ENCODE measurements at places on chromosomes 5 and 9. TPM values are rescaled to one million over a fixed set of nuclear protein-coding genes. Genes with fewer than 3 reads are reported as not detected.

The DPM2 gene
- 8.9 TPM for total RNA-seq

The HAUS6 gene
- total RNA-seq = 11.6 TPM

The SERF1B gene
- total RNA-seq = 25.7 TPM

The CCDC152 gene
- 0.13 TPM for total RNA-seq

DNA sequence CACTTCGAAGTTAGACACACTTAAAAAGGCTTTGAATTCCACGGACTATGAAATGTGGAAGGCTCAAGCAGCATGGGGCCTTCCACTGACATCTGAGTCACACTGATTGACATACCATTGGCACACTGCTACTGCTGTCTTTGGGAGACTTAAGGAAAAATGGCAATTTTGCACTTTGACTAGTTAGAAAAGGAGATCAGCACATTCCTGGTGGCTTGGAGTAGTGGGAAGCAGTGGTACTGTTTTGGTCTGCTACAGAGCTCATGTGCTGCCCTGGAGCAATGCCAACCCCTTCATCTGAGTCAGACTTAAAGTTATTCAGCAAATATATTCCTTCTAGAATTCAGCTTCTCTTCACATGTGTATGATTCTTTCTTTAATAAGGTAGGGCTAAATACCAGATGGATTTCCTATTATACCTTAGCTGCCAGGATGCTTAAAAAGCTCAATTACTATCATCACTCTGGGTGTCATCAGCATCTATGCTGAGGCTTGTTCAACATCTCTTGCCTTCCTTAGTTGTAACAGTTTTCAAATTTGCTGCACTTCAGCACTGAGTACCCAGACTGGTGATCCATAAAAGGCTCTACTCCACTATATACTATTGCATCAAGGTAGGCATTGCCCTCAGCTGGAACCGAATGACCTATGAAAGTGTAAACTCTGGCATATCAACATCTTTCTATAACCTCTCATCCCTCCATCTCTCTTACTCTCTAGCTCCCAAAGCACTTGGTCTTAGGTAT is 42.3 kb upstream of the MOCS2 start:
- peak; percentile 42 for DNase-seq

- no peak for DNase-seq
Measured at GRCh38 chr5:93874491-93874890, 133.1 kb upstream of the POU5F2 start.

GRCh38 chr5:144048259-144048856 is 122.1 kb downstream of the YIPF5 start:
- DNase-seq = no peak

DNA sequence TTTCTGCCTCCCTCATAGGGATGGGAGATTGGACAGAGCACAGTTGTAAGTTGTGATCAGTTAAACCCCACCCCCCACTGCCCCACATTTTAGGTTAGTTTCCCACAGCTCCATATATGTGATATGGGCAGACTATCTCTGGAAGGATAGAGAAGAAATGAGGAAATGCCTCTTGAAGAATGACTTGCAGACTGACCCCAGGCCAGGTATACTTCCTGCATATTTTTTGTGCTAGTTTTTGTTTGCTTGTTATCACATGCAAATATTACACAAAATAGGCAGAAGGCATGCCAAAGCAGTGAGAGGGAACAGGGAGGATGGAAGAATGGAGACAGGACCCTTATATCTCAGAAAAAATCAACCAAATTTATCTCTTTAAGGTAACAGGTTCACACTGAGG is 10.1 kb upstream of the GLRX start:
- no peak for DNase-seq

GRCh38 chr5:54774281-54775170 is 210.9 kb downstream of the ESM1 start:
- no peak for DNase-seq

GRCh38 chr9:135122316-135122715 is 34.8 kb downstream of the OLFM1 start:
- DNase-seq = no peak

- no peak for DNase-seq
Measured at GRCh38 chr9:18493451-18493993, 19.6 kb downstream of the ADAMTSL1 start.

DNA sequence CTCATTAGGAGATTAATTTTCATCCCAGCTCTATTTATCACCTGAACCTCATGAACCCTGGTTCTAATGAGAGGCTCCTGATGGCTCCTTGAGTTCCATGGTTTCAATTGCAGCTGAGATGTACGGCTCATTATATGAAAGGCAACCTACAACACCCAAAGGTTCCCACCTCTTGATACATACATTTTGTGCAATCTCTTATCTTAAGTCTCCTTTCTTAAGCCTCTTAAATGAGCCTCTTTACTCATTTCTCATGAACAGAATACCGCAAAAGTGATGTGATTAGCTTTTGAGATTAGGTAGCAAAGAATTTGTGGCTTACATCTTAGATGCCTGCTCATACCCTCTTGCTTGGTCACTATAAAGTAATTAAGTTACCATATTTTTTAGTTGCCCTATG is 1964.0 kb upstream of the CDH6 start:
- DNase-seq = no peak

DNA sequence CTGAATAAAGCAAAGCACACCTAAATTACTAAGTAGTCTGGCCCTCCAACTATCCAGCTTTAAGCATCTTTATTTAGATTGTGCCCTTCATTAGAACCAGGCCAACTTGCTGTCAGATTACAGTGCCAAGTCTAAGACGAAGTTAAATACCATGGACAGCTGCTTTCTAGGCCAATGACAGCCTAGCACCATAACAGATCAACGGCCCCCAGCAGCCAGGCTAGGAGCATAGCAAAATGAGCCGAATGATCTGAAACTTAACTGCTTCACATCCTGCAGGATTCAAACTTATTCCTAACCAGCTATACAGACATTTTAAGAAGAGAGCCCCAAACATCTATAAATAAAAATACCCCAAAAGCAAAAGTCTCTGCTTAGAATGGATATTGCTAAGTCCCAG is 6.8 kb downstream of the SLC24A2 start:
- peak; percentile 23 for DNase-seq

GRCh38 chr9:84322828-84323227 is 17.7 kb downstream of the SLC28A3 start:
- peak; percentile 17 for DNase-seq

DNA sequence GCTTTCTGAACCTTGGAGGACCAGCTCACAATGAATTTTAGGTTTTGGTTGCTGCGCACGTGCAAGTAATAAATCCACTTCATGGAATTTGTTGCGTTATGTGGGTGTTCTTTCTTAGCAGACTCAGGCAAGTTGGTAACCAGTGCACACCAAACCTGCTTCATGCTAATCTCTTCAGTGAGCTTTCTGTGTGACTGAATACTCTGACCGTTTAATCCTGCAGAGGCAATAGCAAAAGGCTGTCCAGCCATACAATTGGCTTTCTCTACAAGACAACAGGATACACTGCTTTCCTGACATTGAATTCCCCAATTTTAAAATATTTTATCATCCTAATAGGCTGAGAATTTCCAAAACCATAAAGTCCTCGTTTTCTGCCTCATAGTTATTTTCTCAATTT is 10.3 kb downstream of the UGT3A2 start:
- no peak for DNase-seq

- no peak for DNase-seq
Measured at GRCh38 chr9:89887286-89887685, 282.5 kb downstream of the GADD45G start.

- no peak for DNase-seq
Measured at GRCh38 chr5:120396186-120396585, 67.9 kb upstream of the PRR16 start.

DNA sequence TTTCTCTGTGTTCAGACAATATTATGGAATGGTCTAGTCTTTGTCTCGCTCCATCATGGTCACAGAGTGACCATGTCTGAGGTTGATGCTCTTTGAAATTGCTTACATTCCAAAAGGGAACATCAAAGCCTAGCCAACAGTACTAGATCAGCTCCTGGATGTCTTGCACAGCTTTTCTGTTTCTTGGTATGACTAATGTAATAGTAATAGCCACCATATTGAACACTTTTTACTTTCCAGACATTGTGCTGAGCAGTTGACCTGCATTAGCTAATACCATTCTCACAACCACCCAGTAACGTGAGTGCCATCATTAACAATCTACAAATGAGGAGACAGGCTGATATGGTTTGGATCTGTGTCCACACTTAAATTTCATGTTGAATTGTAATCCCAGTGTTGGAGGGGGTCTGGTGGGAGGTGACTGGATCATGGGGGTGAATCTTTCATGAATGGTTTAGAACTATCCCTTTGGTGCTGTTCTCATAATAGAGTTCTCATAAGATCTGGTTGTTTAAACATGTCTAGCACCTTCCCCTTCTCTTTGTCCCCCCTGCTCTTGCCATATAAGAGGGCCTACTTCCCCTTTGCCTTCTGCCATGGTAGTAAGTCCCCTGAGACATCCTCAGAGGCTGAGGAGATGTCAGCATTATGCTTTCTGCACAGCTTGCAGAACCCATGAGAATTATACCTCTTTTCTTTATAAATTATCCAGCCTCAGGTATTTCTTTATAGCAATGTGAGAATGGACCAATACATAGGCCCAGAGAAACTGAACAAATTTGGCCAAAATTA is 577.5 kb upstream of the CLINT1 start:
- no peak for DNase-seq

DNA sequence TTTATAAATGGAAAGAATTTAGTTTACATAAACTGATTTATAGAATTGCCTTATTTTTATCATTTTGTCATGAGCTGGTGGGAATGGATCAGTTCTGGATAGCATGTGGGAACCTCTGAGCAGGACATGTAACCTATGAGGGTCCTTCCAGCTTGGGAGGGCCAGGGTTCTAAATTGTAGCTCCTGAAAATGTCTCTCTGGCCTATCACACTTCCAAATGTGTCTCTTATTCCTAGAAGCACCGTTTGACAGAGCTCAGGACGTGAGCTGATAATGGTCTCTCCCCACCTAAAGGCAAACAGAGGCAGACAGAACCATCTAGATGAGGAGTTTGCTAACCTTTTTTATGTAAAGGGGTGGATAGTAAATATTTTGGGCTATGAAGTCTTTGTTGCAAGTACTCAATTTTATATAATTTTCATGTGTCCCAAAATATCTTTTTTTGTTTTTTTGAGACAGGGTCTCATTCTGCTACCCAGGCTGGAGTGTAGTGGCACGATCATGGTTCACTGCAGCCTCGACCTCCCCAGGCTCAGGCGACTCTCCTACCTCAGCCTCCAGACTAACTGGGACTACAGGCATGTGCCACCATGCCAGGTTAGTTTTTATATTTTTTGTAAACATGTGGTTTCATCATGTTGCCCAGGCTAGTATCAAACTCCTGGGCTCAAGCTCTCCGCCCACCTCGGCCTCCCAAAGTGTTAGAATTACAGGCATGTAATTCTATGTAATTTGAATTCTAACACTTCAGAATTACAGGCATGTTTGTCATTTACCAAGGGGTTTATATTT is 4.0 kb downstream of the TRAF1 start:
- no peak for DNase-seq

DNA sequence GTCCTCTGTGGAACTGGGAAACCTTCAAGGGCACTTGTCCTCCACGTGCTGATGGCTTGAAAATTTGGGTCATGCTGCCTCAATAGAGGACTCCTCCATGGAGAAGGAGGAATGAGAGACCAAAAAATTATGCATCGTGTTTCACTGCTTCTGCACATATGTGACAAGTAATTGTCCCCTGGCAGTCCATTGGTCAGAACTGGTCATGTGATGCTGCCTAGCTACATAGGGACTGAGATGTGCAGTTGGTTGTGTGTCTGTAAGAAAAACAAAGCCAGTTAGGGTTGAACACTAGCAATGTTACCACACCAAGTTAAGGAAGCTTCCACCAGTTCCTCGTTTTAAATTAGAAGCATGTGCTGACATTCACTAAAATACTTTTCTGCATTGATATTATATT is 201.9 kb upstream of the ANKH start:
- DNase-seq = no peak

DNA sequence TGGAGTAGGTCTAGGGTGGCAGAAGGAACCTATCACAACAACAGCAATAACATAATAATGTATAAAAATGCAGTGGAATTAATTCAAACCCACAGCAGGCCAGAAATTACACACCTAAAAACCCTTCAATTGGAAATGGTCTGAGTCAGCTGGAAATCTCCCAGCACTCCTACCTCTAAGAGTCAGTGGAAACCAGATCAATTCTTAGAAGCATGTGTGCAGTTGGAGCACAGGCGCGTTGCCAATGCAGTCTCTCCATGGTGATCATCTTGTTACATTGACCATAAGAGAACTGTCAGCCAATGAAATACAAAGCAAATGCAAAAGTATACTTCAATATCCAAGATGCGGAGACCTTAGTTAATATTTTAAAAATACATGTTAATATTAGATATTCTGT is 15.1 kb upstream of the CSNK1G3 start:
- DNase-seq = no peak

- no peak for DNase-seq
Measured at GRCh38 chr5:147519380-147519779, 9.5 kb upstream of the DPYSL3 start.

DNA sequence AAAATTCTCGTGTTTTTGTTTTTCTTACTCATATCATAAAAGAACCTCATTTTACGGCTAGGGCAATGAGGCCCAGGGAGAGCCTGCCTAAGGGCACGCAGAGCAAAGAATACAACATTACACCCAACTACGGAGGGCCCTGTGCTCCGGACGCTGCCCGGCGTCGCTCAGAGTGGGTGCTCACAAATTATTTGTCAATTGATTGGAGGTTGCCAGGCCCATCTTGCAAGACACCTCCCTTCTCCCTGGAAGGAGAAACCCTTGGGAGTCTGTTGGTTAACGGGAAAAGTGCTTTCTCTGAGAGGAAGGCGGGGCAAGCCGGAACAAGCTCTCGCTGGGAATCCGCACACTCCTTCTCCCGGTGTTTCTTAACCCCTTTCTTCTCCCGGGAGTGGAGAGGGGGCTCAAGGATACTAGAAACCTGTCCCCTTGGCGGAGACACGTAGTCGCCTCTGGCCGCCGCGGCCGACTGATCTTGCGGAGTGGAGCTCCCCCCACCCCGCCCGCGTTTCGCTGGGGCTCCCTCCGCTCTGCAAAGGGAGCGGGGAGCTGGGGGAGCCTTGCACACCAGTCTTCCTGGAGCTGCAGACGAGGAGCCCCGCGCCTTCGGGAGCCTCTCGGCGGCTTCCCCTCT is 599.3 kb upstream of the SGCD start:
- DNase-seq = no peak

- DNase-seq = no peak
Measured at GRCh38 chr9:2595973-2596372, 25.6 kb upstream of the VLDLR start.

DNA sequence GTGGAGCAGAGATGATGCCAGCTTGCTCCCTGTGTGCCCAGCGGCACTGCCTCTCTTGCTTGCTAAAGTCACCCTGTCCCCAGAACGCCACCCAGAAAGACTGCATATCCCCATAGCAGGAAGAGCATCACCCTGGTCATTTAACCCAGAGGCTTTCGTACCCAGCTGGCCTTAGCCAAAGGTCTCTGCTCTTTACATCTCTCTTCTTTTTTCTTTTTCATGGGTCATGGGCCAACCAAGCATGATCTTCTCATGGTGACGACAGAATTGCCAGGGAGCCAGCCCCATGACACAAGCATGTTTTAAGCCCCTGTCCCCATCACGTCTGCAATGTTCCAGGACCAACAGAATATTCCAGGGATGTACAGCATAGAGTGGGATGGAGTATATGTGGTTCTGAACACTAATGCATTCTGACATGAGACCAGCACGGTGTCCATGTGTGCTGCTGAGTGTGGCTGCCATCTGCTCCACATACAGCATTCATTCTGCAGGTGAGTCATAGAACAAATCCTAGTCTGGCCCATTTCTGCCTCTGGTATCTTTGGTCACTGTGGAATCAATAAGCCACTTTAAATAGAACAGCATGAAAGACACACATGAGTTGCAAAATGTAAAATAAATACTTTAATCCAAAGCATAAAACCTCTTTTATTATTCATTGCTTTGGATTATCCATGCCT is 203.0 kb downstream of the MED10 start:
- DNase-seq = no peak

Measured in dermis microvascular lymphatic vessel endothelial cell (primary cell).